Activated CD4-positive, alpha-beta memory T cell treated with anti-CD3 and anti-CD28 coated beads for 36 hours (primary cell): ENCODE measurements at places on chromosomes 16 and 17. TPM values are rescaled to one million over a fixed set of nuclear protein-coding genes. Genes with fewer than 3 reads are reported as not detected.

- H3K27me3 ChIP-seq = no peaks in the 10 kb centered on the region
- H3K4me1 ChIP-seq = no peaks in the 10 kb centered on the region
- peaks cover 15% of the 10 kb centered on the region for H3K36me3 ChIP-seq
- no peak overlapping the region for H3K4me3 ChIP-seq
Measured at GRCh38 chr16:4358831-4359561, 7.9 kb upstream of the PAM16 start.

DNA sequence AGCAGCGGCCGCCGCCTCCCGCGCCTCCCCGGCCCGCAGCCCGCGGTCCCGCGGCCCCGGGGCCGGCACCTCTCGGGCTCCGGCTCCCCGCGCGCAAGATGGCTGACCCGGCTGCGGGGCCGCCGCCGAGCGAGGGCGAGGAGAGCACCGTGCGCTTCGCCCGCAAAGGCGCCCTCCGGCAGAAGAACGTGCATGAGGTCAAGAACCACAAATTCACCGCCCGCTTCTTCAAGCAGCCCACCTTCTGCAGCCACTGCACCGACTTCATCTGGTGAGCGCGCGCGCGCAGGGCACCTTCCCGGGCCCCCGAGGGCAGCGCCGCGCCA, 258 bp downstream of the PRKCB start:
- peaks cover 6% of the 10 kb centered on the region for H3K36me3 ChIP-seq
- peaks cover 61% of the 10 kb centered on the region for H3K4me1 ChIP-seq

The SYCE1L gene
- total RNA-seq = 3.9 TPM

The MGAT5B gene
- not detected for total RNA-seq

- DNase-seq = peak; percentile 36
- H3K4me3 ChIP-seq = no peak overlapping the region
- H3K27me3 ChIP-seq = no peaks in the 10 kb centered on the region
Measured at GRCh38 chr17:16086957-16087356, 87.3 kb downstream of the TTC19 start.

DNA sequence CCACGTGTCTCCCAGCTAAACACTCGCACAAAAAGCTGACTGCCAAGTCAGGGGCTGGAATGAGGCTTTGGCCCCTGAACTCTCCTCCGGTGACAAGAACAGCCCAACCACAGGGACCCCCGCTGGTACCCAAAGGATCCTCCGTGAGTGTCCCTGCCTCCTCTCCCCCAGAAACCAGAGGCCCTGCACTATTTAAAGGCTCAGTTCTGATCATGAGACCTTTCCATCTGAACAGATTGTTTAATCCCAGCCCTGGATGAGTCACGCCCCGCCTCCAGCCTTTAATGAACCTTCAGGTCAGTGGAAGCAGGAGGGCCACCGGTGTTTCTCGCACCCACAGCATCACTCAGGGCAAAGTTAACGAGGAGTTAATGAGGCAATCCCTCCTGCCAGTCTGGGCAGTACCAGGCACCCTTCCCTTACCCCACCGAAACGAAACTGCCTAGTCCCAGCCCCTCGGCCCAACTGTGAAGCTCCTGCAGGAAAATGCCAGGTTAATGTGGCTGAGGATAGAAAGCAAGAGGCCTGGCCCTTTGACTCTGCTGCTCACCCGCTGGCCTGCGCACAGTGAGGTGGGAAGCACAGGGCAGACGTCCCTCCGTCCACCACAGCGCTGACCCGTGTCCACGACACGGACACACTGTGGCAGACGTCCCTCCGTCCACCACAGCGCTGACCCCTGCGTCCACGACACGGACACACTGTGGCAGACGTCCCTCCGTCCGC, 32.4 kb downstream of the TIMM22 start:
- no peaks in the 10 kb centered on the region for H3K27me3 ChIP-seq
- H3K36me3 ChIP-seq = no peaks in the 10 kb centered on the region
- no peak for DNase-seq
- no peak overlapping the region for H3K27ac ChIP-seq
- H3K4me1 ChIP-seq = no peaks in the 10 kb centered on the region
- no peak overlapping the region for H3K4me3 ChIP-seq
